ENCODE measurements at places on chromosomes 1 and 21.
A peak's percentile ranks its signal among the peaks of the same experiment; 100 is the strongest.

DNA sequence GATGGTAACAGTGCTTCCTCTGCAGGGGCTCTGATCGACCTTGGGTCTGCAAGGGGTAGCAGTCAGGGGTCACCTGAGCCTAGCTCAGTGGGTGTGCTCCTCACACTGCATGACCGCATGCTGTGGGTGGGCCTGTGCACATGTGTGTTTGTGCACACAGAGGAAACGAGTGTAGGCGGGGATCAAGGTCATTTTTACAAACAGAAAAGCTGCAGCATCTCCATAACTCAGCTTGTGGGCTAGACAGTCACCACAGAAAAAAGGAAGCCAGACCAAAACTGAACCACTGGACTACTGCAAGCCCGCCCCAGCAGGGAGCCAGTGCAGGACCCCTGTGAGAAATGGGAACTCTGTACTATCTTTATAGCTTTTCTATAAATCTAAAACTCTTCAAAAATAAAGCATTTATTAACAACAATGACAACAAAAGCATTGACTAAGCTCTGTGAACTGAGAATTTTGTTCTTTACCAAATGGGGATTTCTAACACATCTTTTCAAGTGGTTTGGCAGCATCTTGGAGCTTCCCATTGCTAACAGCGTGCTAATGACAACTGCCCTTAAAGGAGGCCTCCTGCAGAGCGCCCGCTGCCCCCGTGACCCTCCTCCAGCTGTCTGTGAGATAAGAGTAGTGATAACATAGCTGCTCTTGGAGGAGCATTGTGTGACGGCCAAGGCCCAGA is 19.9 kb upstream of the NEK2 start:
- no peak for DNase-seq

DNA sequence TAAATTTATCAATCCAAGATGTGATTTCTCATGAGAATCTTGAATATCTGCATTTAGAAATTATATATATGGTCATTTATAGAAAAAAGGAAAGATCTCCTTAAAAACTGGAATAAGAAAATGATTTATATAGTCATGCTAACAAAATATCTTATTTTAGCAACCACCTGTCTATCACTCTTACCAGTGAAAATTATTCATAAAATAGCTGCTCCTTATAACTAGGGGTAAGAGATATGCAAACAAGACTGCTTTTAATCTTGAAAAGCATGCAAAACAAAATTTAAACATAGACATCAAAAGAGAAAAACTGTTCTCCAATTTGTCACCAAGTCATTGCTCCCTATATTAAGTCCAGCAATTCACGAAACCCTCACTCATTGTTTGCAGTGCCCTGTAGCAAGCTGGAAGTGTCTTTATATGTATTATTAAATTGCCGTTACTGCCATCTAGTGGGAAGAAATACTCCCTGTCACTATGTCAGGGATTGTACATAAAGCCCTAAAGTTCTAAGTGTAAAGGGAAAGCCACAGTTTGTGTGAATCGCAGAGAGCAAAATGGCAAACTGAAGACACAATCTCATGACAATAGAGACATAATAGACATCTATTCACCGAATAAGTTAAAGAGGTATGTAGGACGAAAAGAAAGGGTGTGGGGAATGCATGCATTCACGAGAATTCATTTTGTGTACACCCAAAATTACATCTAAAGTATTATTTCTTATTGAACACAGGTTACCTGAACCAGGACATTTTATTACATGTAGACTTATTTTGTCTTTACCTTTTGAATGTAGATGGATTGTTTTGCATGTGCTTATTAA is 600.5 kb downstream of the USP25 start:
- DNase-seq, result peak; percentile 82

DNA sequence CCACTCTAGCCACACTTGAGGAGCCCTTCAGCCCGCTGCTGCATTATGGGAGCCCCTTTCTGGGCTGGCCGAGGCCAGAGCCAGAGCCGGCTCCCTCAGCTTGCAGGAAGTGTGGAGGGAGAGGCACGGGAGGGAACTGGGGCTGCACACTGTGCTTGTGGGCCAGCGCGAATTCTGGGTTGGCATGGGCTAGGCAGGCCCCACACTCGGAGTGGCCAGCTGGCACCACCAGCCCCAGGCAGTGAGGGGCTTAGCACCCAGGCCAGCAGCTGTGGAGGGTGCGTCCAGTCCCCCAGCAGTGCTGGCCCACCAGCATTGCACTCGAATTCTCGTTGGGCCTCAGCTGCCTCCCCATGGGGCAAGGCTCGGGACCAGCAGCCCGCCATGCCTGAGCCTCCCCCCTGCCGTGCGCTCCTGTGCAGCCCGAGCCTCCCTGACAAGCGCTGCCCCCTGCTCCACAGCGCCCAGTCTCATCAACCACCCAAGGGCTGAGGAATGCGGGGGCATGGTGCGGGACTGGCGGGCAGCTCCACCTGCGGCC is 785.9 kb upstream of the TPTE start:
- no peak for DNase-seq

- DNase-seq, result no peak
Observed at GRCh38 chr1:154910851-154911250, 25.7 kb downstream of the PMVK start.

DNA sequence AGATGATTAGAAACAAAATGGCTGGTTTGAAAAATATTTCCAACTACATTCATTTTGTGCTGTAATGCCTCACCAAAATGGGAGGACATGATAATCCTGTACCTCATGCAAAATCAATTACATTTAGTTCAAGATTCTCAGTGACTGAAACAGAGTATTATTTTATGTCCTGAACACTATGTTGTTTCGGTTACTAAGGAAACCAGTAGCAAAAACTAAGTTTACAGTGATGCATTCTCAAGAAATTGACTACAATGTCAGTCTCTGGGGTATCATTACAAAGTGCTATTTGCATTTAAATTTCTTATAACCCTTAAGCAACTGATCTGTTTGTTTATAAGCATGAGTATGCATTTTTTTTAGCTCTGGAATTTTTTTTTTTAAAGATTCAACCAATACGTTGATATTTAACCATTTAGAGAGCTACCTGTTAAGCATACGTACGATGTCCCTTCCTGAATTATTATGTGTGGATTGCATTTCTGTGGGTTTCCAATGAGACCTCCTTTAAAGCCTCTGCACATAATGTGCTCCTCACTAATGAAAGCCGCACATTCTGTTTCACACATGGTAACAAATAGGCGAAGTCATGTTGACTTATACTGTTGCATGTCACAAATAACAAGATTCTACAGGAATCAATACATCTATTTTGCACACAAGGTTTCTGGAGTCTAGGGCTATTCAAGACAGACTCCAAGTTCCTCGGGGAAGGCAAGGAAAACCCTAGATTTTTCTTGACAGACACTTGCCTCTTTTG is 1035.7 kb downstream of the ADGRL2 start:
- DNase-seq, result no peak

GRCh38 chr1:175129997-175130648 is 62.5 kb downstream of the KIAA0040 start:
- peak; percentile 34 for DNase-seq

DNA sequence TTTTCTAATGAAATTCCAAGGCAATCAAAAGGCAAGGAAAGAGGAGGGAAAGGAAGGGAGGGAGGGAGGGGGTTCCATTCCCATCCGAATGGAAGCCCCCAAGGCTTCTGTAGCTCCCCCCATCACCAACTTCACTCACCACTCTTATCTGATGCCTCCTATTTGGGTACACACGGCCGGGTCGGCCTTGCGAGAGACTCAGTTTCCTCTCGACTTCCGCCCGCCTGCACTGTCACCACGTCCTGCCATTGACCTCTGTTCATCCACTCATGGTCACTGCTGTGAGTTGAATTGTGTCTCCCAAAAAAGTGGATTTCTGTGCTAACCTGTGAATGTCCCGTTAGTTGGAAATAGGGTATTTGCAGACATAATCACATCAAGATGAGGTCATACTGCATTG is 11.2 kb downstream of the PDE9A start:
- DNase-seq, result no peak

GRCh38 chr1:182122913-182123260 is 61.4 kb upstream of the ZNF648 start:
- DNase-seq, result peak; percentile 15

DNA sequence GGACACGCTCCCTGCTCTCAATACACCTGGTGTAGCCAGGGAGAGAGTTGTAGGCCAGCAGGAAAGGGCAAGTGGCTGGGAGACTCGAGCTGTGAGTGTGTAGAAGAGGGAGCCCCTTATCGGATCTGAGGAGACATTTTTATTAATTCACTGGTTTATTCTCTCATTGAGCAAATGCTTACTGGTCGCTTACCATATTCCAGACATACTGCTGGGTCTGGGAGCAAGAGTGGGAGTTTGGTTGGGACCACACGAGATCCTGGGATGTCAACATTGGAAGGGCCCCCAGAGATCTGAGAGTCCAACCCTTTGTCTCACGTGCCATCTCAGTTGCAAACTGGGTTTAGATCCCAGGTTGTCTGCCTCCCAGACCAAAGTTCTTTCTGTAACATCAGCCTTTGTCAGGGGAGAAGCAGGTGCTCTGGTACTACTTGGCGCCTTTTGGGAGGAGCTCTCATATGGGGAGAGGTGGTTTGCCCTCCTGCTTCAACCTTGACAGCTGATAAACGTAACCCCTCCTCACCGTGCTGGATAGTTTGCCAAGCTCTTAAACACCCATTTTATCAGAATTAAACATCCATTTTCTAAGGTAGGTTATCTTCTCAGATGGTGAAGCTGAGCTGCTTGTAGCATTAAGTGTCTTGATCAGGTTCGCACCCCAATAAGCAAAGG is 742 bp downstream of the TMEM222 start:
- no peak for DNase-seq

DNA sequence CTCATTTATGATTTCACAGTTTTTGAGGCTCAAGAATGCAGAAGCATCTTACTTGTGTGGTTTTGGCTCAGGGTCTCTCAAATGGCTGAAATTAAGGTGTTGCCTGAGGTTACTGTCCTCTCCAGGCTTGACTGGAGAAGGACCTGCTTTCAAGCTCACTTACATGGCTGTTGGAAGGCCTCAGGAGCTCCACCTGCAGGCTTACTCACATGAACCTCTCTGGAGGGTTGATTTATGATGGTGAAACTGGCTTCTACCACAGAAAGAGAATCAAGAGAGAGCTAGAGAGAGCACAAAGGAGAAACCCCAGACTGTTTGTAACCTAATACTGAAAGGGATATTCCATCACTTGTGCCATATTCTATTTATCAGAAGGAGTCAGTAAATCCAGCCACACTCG is 6.2 kb upstream of the KCNK2 start:
- peak; percentile 74 for DNase-seq

- no peak for DNase-seq
Observed at GRCh38 chr1:100613817-100614559, 76.0 kb downstream of the GPR88 start.

- no peak for DNase-seq
Observed at GRCh38 chr1:116914667-116915066, 5.0 kb downstream of the PTGFRN start.

GRCh38 chr1:239909898-239910297 is 181.8 kb upstream of the FMN2 start:
- DNase-seq, result no peak

GRCh38 chr1:54989473-54989872 is 9.0 kb downstream of the TMEM61 start:
- DNase-seq, result no peak

DNA sequence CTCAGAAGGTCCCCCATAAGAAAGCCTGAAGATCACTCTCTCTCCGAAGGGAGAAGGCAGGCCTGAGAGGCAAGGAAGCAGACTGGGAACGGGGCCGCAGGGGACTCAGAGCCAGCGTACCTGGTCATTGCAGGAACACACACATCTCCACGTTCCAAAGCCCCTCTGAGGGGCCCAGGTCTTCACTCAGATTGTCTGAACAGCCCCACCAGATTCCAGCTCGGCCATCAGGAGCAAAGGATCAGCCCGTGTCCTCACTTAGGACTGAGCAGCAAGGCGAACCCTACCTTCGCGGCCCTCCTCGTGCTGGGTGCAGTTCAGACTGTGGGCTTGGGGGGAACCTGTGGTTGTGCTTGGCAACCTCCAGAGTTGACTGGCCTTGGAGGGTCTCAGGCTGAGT is 43.9 kb upstream of the SOX13 start:
- no peak for DNase-seq

DNA sequence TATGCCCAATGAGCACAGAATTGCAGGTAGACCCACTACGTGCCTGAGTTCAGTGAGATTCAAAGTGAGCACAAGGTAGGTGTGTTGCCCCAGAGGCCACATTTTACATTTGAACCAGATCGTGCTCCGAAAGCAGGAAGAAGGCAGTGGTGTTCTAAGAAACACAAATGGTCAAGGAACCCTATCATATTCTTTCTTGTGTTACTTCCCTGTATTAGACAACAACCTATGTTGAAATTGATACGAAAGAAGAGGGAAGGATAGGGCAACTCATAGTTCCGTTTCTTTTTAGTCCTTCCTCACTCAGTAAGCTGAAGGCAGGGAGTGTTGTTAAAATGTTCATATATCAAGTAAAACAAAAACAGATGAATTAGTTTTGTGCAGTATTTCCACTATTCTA is 33.9 kb downstream of the OLFML2B start:
- DNase-seq, result no peak

DNA sequence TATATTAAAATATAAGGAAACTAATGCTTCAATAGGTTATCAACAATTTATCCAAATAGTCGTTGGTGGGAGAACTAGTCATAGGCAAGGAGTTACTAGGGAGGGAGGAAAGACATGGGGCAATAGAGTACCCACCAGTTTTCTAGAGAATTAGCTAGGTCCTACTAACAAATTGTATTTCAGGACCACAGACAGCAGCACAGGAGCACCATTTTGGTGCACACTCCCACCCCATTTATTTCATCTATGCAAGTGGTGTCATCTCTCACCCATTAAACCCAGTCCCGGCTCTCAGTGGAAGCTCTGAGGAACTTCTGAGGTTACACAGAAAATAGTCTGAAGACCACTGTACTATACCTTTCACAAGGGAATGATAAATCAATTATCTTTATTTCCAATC is 89.0 kb upstream of the BCAR3 start:
- no peak for DNase-seq

GRCh38 chr1:69570356-69570755 is 2.6 kb downstream of the LRRC7 start:
- peak; percentile 10 for DNase-seq

- no peak for DNase-seq
Observed at GRCh38 chr1:168697356-168698126, 31.5 kb downstream of the DPT start.

GRCh38 chr1:234532503-234532922 is 53.5 kb upstream of the TARBP1 start:
- no peak for DNase-seq

GRCh38 chr1:174957829-174958228 is 41.9 kb upstream of the CACYBP start:
- no peak for DNase-seq

DNA sequence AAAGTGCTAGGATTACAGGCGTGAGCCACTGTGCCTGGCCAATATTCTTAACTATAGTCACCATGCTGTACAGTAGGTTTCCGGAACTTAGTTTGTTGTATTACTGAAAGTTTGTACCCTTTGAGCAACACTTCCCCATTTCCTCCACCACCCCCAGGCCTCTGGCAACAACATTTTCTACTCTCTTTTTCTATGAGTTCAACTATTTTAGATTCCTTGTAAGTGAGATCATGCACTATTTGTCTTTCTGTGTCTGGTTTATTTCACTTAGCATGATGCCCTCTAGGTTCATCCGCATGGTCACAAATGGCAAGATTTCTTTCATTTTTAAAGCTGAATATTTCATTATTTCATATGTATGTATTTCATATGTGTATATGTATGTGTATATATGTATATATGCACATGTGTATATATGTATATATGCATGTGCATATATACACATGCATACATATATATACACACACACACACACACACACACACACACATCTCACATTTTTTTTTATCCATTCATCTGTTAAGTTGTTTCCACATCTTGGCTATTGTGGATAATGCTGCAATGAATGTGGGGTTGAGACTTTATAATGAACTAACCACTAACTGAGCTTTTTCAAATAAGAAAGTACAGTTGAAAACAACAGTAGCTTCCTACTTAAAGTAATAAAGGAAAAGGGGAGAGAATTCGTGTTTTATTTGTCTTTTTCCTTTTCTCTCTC is 256.8 kb upstream of the C1orf105 start:
- peak; percentile 56 for DNase-seq

All from renal cortical epithelial cell (primary cell).